ENCODE measurements at places on chromosomes 6 and 20. TPM values are rescaled to one million over a fixed set of nuclear protein-coding genes. Genes with fewer than 3 reads are reported as not detected.
A peak's percentile ranks its signal among the peaks of the same experiment; 100 is the strongest.

- DNase-seq, result peak; percentile 4
Observed at GRCh38 chr6:111211411-111212030, 124.2 kb downstream of the SLC16A10 start.

DNA sequence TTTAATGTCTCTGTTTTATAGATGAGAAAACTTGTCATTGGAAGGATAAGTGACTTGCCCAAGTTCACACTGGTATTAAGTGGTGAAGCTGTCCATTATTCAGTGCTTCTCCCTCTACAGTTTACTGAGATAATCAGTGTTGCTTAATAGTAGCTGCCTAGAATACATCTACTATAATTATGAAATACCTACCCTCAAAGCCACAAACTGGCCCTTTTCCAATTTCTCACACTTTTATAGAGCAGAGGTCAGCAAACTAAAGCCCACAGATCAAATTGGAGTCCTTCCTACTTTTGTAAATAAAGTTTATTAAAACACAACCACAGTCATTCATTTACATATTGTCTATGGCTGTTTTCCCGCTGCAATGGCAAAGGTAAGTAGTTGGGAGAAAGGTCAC is 73.5 kb downstream of the EYS start:
- DNase-seq, result no peak

DNA sequence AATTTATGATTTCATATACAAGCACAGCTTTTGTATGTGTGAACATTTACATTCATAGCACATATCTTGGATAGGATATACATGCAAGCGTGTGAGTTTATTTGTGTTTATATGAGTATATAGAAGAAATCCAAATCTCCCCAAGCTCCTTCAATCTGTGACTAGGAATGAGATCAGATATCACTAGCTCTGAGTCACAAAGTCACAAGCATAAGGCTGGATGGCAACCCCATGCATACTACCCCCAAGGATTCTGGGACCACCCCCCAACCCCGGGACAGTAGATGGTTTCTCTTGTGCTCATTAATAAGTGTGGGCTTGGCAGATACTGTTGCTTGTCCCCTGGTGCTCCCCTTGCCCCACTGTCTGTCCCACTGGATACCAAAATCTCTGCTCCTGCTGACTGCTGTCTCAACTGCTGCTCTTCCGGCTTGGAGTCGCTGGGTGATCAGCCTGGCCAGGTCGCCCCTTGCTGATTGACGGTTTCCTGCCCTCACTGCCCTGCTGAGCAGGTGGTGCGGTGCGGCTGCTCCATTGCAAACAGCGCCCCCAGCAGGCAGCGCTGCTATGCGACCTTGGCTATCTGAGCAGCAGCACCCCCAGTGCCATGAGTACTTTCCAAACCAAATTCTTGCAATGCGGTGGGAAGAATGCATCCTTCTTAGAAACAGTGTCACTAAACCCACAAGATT is 279.4 kb downstream of the CD83 start:
- DNase-seq, result no peak

GRCh38 chr6:52416629-52417151 is 3.5 kb upstream of the EFHC1 start:
- DNase-seq, result peak; percentile 74

GRCh38 chr20:62724692-62725595 is 16.3 kb downstream of the NTSR1 start:
- no peak for DNase-seq

- no peak for DNase-seq
Observed at GRCh38 chr6:108673153-108673552, 112.4 kb downstream of the FOXO3 start.

GRCh38 chr20:40687384-40688128 is 1.5 kb downstream of the MAFB start:
- no peak for DNase-seq

GRCh38 chr6:84224251-84224650 is 3.2 kb downstream of the CEP162 start:
- no peak for DNase-seq

GRCh38 chr20:61556111-61556510 is 304.1 kb downstream of the CDH4 start:
- no peak for DNase-seq

GRCh38 chr6:87753131-87753685 is 51.2 kb upstream of the AKIRIN2 start:
- DNase-seq, result no peak

GRCh38 chr6:439641-440167 is 48.2 kb downstream of the IRF4 start:
- DNase-seq, result no peak

DNA sequence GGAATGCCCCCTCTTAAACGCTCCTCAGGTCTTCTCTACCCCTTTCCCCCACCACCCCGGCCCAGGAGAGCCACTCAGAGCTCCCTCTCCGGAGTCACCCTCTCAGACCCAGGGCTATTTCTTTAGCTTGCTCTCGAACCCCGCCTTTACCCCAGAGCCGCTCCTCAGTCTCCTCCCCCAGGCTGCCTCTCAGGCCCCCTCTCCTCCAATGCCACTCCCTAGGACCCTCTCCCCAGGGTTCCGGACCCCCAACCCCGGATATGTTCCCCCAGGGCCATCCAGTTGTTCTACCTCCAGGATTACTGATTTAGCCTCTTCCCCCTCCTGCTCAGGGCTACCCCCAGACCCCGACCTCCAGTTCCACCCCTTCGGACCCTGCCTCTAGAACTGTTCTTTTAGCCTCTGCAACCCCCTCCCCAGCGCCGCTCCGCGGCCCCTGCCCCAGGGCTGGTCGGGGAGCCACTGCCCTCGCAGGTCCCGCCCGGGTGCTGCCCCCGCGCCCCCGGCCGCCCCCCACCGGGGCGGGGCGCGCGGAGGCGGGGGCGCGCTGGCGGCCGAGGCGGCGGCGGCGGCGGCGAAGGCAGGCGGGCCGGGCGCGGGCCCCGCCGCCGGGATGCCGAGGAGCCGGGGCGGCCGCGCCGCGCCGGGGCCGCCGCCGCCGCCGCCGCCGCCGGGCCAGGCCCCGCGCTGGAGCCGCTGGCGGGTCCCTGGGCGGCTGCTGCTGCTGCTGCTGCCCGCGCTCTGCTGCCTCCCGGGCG is at the start of gene MMP24:
Gene MMP24, plus strand, starts transcription at position 565 of the 758 bp plus-strand sequence. Its CDS starts 49 bp downstream, at position 614.
- DNase-seq, result peak; percentile 59

DNA sequence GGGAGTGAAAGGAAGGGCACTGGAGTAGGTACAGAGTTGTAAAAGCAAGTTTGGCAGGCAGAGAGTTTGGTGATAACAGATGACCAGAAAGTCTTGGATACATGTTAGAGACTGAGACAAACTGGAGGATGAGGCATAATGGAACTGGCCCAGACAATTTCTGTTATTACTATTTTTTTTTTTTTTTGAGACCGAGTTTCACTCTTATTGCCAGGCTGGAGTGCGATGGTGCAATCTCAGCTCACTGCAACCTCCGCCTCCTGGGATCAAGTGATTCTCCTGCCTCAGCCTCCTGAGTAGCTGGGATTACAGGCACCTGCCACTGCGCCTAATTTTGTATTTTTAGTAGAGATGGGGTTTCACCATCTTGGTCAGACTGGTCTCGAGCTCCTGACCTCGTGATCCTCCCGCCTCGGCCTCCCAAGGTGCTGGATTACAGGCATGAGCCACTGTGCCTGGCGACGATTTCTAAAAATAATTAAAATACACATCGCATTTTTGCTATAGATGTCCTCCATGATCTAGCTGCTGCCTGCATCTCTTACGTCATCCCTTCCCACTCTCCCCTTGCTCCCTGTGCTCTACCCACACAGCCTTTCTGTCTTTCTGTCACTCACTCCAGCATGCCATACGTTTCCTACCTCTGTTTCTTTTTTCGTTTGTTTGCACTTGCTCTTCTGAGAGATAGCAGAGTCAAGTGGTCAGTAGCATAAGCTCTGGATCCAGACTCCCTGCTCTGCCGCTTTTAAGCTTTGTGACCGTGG is 23.5 kb downstream of the MAPK14 start:
- no peak for DNase-seq

DNA sequence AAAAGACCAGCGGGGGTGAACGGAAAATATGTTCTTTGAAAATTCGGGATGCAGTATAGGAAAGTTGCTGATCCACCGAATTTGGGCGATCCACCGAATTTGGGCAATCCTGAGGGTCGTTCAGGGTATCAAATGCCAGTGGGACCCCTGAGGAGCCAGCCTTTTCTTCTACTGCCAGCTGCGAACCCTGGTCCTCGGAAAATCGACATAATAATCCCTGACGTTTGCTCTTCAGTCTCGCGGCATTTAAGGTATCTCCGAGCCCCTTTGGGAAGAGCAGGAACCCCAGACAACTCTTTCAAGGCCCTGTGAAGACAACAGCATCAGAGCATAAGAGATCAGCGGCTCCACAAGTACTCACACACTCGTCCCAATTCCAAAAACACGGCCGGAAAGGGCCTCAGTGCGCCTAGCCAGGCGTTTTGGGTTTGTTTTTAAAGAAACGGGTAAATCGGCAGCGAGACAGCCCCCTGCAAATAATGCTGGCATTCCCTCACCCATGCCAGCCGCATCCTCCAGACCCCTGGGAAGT is 1.0 kb downstream of the SIM1 start:
- no peak for DNase-seq

- DNase-seq, result no peak
Observed at GRCh38 chr6:130434174-130434873, 68.5 kb downstream of the TMEM200A start.

DNA sequence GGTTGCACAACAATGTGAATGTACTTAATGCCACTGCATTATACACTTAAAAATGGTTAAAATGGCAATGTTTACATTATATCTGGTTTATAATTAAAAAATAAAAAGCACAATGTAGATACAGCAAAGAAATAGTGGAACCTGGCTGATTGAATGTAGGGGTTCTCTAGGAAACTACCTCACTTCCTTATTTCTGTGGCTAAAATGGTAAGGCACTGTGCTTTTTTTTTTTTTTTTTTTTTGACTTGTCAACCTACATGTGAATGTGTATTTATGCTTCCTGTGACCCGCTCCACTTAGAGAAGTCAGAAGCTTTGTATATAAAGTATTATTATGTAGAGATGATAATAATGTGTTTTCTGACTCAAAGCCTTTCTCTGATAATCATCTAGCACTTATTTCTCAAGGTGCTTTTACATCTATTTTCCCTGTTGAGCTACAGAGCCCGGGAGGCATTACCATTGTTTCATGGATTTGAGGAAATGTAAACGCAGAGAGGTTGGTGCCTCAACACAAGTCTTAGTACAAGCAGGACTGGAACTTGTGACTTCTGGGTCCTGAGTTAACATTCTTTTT is 55.0 kb downstream of the SOX4 start:
- no peak for DNase-seq

DNA sequence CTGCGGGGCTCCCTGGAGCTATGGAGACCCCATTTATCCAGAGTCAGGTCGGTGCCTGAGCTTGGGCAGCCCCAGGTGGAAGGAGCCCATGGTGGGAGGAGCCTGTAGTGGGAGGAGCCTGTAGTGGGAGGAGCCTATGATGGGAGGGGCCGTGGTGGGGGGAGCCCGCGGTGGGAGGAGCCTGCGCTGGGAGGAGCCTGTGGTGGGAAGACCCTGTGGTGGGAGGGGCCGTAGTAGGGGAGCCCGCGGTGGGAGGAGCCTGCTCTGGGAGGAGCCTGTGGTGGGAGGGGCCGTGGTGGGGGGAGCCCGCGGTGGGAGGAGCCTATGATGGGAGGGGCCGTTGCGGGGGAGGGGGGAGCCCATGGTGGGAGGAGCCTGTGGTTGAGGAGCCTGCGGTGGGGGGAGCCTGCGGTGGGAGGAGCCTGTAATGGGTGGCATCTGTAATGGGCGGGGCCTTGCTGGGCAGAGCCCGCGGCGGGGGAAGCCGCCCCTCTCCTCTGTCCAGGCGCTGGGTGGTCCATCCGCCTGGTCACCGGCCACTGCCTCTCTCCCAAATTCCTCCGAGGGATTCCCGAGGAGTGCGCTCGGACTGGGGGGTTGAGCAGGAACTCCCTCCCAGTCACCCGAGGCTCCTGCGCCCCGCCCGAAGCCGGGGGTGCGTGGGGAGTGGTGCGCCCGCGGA is 567 bp upstream of the FNDC11 start:
- no peak for DNase-seq

DNA sequence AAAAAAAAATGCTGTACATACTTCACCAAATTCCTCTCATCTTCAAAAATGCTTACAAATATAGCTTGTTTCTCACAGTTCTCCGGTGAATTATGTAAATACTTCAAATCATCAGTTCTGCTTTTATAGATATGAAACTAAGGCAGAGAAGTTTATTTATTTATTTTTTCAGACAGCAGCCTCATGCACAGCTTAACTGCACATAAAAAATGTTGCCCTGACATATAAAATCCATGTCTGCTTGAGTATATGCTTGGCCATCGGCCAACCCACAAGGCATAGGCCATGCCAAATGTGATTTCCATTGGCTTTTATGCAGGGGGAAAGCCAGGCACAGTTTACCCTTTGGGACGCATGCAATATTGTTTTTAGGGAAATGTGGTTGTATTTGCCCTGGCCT is 57.3 kb upstream of the PHACTR2 start:
- DNase-seq, result no peak

GRCh38 chr6:88908598-88909548 is 54.5 kb downstream of the RNGTT start:
- DNase-seq, result no peak

- DNase-seq, result no peak
Observed at GRCh38 chr20:25573288-25574251, 11.8 kb downstream of the NINL start.

DNA sequence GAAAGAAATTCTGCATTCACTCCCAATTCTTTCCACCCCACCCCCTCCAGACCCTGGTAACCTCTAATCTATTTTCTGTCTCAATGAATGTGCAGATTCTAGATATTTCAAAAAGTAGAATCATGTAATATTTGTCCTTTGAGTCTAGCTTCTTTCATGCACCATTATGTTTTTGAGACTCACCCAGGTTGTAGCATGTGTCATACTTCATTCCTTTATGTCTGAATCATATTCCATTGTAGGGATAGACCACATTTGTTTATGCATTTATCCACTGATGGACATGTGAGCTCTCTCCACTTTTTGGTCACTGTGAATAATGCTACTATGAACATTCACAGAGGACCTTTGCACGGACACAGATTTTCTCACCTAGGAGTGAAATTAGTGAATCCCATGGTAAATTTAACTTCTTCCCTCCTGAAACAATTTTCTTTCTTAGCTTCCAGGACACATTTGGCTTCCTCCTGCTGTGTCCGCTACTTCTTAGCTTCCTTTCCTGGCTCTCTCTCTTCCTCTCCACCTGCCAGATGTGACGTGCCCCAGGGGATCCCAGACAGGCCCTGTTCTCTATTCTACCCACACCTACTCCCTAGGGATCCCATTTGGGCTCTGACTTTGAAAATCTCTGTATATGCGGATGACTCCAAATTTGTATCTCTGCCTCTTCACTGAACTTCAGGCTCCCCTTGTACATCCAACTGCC is 24.1 kb upstream of the ARFGEF2 start:
- no peak for DNase-seq

RIPPLY2 gene
- 8.0 TPM for total RNA-seq

HSPA1L gene
- total RNA-seq, result 4.2 TPM

BPIFB4 gene
- total RNA-seq, result not detected

RAD21L1 gene
- total RNA-seq, result not detected

RAET1L gene
- total RNA-seq, result not detected

ERVFRD-1 gene
- total RNA-seq, result not detected

CLPSL2 gene
- total RNA-seq, result not detected

PTCRA gene
- total RNA-seq, result not detected

Measured in cerebellum (tissue), 4 donors.